ENCODE measurements at places on chromosomes 11 and 22.

DNA sequence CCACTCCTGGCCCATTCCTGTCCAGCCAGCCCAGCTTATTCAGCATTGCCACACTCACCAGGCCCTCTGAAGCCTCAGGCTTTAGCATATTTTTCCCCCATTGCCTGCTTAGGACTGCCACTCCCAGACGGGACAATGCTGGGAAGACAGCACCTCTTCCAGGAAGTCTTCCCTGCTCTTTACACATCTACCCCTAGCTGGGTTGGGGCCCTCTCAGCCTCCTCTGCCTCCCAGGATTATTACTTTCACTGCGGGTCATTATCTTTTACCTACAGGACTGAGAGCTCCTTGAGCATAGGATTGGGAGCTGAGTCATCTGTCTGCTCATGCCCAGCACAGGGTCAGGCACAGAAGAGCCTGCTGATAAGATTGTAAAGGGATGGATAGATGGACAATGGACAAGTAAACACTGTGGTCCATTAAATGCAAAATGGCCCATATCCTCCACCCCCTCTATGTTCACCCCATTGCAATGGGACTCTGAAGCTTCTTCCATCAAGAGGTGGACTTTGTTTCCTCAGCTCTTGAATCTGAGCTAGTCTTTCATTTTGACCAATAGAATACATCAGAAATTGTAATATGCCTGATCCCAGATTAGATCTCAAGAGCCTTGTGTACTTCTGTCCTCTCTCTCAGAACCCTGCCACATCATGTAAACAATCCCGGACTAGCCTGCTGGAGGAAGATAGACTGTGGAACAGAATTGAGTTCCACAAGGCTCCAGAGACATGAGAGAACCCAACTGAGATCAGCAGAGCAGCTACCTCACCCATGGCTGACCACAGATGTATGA, 32.0 kb upstream of the LRRC32 start:
- DNase-seq, result no peak

GRCh38 chr11:111798279-111798678, 32.1 kb upstream of the PPP2R1B start:
- no peak for DNase-seq

- no peak for DNase-seq
These were observed 77.7 kb upstream of the FAM181B start for GRCh38 chr11:82811369-82811768.

DNA sequence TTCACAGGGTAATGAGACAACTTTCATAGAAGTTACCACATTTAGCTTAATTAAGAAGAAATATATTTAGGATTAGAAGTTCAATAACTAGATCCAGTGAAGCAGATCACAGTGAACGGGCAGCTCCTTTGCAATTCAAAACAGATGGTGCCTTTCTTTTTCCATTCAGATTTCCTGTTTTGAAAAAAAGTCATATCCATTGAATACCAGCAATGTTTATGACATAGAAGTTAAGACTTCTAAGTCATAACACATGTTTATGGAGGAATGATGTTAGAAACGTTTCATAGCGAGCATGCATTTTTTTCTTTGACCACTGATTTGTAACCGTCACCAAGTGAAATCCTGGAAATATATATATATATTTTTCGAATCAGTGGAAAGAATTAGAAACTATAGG, 24.7 kb downstream of the LUZP2 start:
- no peak for DNase-seq

GRCh38 chr11:88535266-88535665, 197.7 kb upstream of the CTSC start:
- no peak for DNase-seq

DNA sequence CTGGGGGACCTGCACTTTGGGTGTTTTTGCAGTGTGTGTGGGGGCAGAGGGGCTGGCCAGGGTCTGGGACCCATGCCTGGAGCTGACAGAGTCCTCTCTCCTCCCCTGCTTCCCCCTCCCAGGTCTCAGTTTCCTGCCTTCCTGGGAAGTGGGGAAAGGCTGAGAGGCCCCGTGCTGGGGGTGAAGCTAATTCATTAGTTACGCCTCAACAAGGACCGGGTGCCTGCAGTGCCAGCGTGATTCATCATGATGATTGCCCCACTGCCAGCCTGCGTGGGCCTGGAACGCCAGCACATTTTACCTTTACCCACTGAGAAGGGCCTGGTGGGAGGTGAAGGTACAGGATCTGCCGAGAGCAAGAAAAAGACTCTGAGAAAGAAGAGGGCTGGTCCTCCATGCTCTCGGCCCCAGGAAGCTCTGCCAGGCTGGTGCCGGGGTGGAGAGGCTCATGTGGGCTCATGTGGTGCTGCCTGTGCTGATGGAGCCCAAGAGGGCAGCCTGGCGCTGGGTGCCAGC, 2.9 kb upstream of the LRRC10B start:
- no peak for DNase-seq
